Natural killer cell treated with Interleukin-12 subunit alpha and Interleukin-12 subunit beta and Interleukin-15 and Interleukin-18, amount 100 ng/mL, for 72 hours (primary cell): ENCODE measurements at places on chromosomes 7 and 10. TPM values are rescaled to one million over a fixed set of nuclear protein-coding genes. Genes with fewer than 3 reads are reported as not detected.

The SLC26A4 gene
- 1.1 TPM for total RNA-seq

The ZNF804B gene
- not detected for total RNA-seq

The SLC39A12 gene
- total RNA-seq = not detected

The IFIT1 gene
- total RNA-seq = 0.36 TPM

The OR2A12 gene
- total RNA-seq = not detected
